A673 (cell line): ENCODE measurements at places on chromosomes 2 and 18. TPM values are rescaled to one million over a fixed set of nuclear protein-coding genes. Genes with fewer than 3 reads are reported as not detected.

DNA sequence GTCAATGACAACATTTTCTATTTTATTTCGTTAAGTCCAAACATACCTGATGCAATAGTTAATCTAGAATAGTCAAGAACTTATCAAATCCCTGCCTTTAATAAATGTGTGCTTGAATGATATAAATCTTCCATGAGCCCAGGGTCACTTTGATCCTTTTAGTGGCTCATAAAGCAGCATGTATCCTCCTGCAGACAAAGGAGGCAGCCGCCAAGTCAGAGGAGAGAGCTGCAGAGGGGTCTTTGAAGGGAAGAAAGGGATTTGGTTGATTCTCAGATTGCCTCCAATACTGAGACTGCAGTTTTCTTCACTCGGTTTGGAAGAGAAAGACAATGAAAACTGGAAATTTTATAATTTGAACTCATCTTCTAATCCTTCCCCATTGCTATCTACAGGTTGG, 378.4 kb upstream of the PIK3C3 start:
- DNase-seq, result peak; percentile 3

TNFAIP6 gene
- 123 and 135 TPM in 2 replicates for total RNA-seq

DNA sequence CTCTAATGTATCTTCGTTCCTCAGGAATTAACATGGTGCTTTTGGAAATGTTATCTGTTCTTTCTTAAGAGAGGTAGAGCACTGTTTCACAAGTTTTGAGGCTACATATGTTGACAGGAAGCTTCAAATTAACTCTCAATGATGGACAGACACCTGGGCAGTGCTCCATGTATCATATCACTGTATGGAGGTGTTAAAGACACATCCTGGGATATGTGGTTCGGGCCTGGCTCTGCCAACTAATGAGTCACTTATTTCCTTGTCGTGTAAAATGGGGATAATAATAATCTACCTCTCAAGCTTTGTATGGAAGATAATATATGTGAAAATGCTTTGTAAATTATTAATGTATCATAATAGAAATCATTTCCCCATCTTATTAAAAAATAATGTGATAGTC, 90.2 kb downstream of the PARD3B start:
- DNase-seq, result no peak

DNA sequence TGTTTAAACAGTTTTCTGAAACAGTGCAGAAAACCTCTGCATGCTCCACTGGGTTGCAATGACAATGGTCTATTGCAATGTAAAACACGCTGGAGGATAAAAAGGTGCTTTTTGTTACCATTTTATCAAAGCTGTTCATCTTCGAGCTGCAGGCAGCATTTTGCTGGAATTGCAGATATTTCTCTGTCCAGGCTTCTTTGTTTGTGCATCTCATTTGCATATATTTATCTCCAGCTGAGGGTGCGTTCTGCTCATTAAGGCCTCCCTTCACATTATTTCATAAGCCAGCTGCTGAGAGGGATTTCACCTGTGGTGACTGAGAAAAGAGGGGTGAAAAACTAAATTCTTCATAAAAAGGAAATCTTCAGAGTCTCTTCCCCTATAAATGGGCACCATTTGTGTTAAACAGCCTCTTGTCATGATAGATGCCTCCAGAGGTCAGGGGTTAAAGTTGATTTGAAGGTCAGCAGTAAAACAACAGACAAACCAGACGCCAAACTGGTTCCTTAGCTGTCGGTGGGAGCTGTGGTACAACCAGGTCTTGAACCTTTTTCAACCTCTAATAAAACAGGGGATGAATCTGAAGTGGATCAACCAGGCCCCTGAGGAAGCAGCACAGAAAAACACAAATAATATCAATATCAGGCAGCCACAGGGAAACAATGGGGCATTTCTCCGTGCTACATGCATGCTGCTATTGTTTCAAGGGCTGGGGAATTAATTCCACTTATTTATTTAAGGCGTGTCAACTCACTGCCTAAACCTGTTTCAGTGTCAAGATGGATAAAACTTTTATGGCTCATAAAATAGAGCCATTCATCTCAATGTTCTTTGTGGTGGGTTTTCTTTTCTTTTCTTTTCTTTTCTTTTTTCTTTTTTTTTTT, 265.1 kb downstream of the MEIS1 start:
- peak; percentile 57 for DNase-seq

MAPK4 gene
- 0.62 and 0.63 TPM in 2 replicates for total RNA-seq

DNA sequence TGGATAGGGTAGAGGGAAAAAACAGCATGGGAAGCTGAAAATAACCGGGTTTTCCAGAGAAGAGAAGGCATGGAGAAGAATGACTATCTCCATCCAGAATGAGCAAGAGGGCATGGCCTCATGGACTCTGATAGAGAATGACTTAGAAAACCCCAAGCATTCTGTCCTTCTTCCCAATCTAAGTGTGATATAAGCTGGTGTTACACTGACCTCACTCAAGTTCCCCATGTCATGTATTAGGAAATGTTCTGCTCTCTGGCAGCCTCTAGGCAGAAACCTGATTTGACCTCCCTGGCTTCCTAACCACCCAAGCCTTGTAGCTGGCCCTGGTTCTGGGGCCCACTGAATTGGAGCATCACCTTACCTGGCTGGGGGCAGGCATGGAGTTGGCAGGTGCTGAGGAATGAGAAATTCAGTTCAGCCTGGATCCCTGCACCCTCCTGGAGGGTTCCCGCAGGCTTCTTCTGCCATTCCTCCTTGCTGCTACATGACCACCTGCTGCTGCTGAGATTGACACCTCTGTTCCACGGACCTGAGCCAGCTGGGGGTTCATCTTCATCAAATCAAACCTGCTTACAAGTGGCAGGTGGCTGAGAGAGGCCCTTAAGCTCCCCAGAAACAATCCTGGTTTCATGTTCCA, 5.2 kb upstream of the SIGLEC15 start:
- DNase-seq, result no peak

DNA sequence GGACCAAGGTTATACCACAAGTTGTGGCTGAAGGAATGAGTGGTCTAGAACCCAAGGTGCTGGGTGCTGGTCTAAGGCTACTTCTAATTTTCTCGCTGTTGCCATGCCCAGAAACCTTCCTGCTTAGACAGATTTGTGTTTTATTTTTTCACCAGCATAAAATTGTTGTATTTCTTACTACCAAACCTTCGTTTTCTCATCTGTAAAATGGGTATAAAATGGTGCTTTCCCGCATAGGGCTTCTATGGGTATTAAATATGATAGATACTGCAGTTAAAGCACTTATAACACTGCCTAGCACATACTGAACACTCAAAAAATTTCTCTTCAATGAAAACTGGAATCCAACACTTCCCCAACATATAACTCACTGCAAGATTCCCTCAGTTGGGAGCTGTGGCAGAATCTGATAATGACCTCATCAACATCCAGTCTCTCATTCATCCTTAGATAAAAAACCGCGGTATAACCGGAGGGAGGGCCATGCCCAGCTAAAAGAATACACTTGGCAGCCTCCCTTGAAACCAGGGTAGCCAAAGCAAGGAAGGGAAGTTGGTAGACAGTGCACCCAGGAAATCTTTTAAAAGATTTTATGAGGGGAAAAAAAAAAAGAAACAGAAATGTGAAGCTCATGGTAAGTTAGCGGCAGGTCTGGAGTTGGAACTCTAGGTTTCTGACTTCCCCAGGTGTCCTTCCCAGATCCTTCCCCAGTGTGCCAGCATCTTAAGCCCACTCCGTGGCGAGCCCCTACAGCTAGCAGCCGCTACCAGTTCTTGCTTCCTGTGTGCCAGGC, 1.2 kb downstream of the NEMP2 start:
- DNase-seq, result peak; percentile 14

GRCh38 chr18:74994502-74995418, 214.2 kb downstream of the PTGR3 start:
- DNase-seq, result peak; percentile 88

DNA sequence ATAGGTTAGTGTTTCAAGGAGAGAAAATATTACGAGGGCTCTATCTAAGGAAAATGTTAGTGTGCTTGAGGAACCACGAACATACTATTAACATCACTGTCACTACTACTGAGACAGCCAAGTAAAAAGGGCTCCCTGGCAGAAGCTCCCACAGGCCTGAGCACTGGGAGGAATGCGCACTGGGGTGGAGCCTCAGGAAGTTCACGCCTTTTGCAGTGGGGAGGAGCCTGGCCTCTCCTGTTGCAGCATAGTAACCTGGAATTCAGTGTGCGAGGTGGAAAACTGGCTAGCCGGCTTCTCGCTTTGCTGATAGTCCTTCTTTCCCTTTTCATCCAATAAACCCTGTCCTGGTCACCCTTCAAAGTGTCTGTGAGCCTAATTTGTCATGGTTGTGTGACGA, 250.3 kb downstream of the ERBB4 start:
- DNase-seq, result no peak

- DNase-seq, result peak; percentile 76
Observed at GRCh38 chr2:188786368-188786841, 187.8 kb upstream of the COL3A1 start.

ITGA4 gene
- 4.6 and 7.0 TPM in 2 replicates for total RNA-seq

DNA sequence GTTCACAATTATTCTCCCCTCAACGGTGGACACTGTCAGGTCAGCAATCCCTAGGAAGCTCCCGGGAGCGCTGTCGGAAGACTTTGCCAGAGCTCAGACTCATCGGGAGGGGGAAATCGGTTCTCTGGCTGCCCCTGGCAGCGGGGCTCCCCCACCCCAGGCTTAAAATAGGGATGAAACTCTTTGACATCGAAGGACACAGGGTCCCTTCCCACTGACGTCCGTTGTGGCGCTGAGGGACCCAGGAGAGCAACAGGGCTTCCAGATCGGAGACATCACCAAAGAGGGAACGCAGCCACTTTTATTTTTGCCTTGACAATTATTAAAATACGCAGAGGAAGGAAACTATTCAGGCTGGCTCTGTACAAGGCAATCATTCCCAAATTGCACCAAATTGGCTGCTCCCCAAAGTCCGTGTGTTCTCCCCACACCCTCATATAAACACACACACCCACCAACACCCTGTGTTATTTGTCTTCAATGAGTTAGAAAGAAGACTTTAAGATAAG, 249.0 kb downstream of the CDH20 start:
- DNase-seq, result no peak

CAVIN2 gene
- 0.09 and 0.28 TPM in 2 replicates for total RNA-seq

DNA sequence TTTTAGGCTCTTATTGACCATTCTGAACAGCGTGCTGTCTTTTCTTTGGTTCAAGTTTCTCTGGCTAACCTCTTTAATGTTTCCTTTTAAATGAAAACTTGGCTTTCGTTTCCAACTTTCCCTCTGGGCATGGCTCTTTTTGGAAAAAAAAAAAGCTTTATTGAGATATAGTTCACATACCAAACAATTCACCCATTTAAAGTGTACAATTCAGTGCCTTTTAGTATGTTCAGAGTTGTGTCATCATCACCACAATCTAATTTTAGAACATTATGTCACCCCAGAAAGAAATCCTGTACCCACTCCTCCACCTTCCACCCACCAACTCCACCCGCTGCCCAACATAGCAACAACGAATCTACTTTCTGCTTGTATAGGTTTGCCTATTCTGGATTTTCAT, 322.4 kb downstream of the ADCYAP1 start:
- DNase-seq, result no peak

DNA sequence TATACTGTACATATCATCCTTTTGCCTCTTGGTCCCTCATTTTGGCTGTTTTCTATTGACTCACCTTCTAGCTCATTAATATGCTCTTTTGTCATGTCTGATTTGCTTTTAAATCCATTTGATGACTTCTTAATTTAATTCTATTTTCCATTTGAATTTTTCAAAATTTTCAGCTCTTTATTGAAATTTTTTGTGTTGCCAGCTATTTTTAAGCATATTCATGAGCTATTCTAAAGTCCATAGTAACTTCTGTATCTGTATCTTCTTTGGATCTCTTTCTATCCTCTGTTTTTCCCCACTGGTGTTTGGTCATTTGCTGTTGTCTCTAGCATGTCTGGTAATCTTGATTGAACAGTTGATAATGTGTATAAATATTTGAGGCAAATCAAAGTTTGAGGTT, 227.8 kb downstream of the NDUFA10 start:
- DNase-seq, result no peak

- DNase-seq, result no peak
Observed at GRCh38 chr18:44502790-44503189, 177.9 kb upstream of the SETBP1 start.

SLC19A3 gene
- 4.2 and 4.4 TPM in 2 replicates for total RNA-seq

LCT gene
- total RNA-seq, result 0.37 and 0.39 TPM in 2 replicates
